ENCODE measurements at places on chromosomes 3 and 15. TPM values are rescaled to one million over a fixed set of nuclear protein-coding genes. Genes with fewer than 3 reads are reported as not detected.

Gene GOLGA8J
- not detected for total RNA-seq

Gene UROC1
- not detected for total RNA-seq

Gene PFKFB4
- total RNA-seq = 14.2 TPM

Gene OR5K2
- not detected for total RNA-seq

Gene IREB2
- total RNA-seq = 51.7 TPM

Gene WDR76
- total RNA-seq = 9.1 TPM

Gene GPR149
- total RNA-seq = not detected

Gene VEPH1
- 6.3 TPM for total RNA-seq

Gene ADGRG7
- total RNA-seq = 9.7 TPM

Gene SLC28A1
- total RNA-seq = not detected

Gene DHX30
- total RNA-seq = 44.5 TPM

Gene GOLGA8R
- 2.5 TPM for total RNA-seq

Gene XCR1
- 0.13 TPM for total RNA-seq

Gene ALCAM
- total RNA-seq = 14.8 TPM

Gene PLA2G4E
- 0.09 TPM for total RNA-seq

Gene FGF12
- total RNA-seq = 3.3 TPM

Gene MNS1
- total RNA-seq = 0.61 TPM

Gene SOX2
- total RNA-seq = 5.7 TPM

Gene IL5RA
- 0.57 TPM for total RNA-seq

Gene THOC7
- total RNA-seq = 47.9 TPM

Gene MEX3B
- 5.5 TPM for total RNA-seq

Gene ANKUB1
- total RNA-seq = not detected

Gene IL17RC
- 44.0 TPM for total RNA-seq

Gene ZNF717
- total RNA-seq = 15.3 TPM

Gene FOXB1
- total RNA-seq = not detected

Gene HESX1
- not detected for total RNA-seq

Gene KPNA4
- total RNA-seq = 48.1 TPM

Gene PLAAT1
- total RNA-seq = 0.73 TPM

Gene GOLGA6C
- not detected for total RNA-seq

Gene IL17RD
- total RNA-seq = 1.2 TPM

Gene FOXP1
- total RNA-seq = 133 TPM

All from mucosa of descending colon (tissue), 3 donors.